Stromal cell of bone marrow (primary cell): ENCODE measurements at places on chromosomes 12 and 14.

GRCh38 chr12:48542300-48542928 lies 17.0 kb downstream of the OR8S1 start:
- peak; percentile 4 for DNase-seq

DNA sequence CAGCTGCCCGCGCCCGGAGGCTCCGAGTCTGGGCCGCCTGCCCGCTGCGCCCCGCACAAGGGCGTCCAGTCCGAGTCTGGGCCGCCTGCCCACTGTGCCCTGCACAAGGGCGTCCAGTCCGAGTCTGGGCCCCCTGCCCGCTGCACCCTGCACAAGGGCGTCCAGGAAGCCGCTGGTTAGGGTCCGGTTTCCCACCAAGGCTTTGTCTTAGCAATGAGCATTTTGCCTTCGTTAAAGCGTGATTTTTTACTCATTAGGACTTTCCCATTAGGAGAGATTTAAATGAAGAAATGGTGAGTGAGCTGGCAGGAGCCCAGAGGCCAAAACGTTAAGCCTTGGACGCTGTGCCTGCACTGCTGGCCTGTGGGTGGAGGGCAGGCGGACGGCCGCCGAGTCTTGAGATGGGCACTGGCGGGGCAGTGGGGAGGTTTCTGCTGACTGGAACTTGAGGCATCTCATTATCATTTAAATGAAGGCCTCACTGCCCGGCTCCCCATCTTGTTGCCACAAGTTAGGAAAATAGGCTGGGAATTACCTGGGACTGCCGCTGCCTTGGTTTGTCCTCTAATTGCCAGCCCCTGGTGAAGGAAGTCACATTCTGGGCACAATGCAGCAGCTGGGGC lies 36.0 kb downstream of the FBRSL1 start:
- no peak for DNase-seq

DNA sequence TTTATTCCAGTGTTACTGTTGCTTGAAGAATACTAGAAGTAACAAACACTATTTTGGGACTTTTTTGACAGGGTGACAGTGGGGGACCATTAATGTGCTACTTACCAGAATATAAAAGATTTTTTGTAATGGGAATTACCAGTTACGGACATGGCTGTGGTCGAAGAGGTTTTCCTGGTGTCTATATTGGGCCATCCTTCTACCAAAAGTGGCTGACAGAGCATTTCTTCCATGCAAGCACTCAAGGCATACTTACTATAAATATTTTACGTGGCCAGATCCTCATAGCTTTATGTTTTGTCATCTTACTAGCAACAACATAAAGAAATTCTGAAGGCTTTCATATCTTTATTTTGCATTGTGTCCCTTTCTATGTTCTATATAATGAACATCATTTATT lies 44.5 kb downstream of the TMPRSS12 start:
- DNase-seq: no peak

DNA sequence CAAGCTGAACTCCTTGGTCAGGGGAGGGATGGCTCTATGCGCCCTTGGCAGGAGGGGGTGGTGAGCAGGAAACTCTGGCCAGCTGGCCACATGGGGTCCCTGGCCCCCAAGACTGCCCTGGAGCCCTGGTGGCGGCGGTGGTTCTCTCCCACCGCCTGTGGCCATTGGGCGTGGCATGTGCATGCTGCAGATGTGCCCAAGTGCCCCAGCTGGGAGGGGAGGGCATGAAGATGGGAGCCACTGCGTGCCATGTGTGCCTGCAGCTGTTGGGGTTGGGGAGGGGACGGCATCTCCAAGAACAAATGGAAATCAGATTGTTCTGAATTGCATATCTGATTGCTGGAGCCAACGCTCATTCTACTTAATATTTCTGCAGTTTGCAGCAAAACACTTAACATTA lies 115.7 kb upstream of the IGF1 start:
- no peak for DNase-seq

GRCh38 chr14:54114941-54115340 lies 158.3 kb upstream of the BMP4 start:
- no peak for DNase-seq

GRCh38 chr12:13049816-13050215 lies 5.6 kb downstream of the FAM234B start:
- DNase-seq: peak; percentile 24

GRCh38 chr14:105303949-105304348 lies 3.1 kb upstream of the BRF1 start:
- DNase-seq: no peak

GRCh38 chr14:65560340-65561027 lies 148.0 kb downstream of the FUT8 start:
- DNase-seq: peak; percentile 21

DNA sequence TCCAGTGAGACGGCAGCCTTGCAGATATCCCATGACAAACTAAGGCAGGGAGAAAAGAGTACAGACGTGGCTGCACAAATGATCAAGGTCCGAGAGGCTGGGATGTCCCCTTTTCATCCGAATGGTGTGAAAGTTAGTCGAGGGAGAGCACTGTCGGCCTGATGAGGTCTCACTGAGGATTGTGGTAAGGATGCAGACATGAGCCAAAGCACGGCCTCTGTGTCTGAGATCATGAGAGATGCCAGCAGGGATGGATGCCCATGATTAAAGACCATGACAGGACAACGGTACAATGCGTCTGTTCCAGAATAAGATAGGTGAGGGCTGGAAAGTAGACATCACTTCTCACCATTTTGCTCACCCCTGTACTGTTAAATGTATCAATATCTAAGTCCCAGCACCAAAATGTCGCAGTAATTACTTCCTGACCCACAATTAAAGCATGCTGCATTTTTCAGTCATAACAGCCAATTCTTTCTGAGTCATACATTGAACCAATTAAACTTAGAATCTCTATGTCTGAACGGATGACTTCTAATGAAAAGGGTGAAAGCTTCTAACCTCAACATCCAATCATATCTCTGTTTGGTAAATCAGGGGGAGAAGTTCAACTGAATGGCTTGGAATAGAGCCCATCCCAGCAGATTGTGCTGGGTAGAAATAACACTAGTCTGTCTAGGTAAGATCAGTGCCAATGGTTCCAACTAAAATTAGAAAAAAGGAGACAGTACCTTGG lies 249.6 kb upstream of the SOX5 start:
- DNase-seq: no peak
